ENCODE measurements at places on chromosomes 16 and 17.
A peak's percentile ranks its signal among the peaks of the same experiment; 100 is the strongest.

DNA sequence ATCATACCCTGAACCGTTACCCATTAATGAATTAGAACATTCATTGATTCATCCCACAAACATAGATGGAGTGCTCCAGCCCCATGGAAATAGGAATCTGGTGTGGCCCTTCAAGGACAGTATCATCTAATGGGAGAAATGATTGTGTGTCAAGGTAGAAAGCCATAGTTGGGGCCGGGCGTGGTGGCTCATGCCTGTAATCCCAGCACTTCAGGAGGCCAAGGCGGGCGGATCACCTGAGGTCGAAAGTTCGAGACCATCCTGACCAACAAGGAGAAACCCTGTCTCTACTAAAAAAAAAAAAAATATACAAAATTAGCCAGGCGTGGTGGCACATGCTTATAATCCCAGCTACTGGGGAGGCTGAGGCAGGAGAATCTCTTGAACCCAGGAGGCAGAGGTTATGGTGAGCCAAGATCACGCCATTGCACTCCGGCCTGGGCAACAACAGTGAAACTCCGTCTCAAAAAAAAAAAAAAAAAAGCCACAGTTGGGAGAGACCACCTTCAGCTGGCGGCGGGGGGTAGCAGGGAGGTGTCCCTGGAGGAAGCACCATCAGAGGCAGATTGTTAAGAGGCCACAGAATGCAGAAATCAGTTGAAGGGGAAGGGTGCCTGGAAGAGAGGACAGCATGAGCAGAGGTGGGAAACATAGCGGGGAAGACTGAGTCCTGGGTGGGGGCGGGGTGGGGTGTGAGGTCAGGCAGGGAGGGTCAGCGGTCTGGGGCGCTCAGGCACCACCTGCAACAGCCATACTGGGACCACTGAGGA lies 60.0 kb downstream of the USP22 start:
- H3K36me3 ChIP-seq = no peaks in the 10 kb centered on the region
- no peak for DNase-seq
- H3K27ac ChIP-seq = no peak overlapping the region
- H3K27me3 ChIP-seq = peaks cover 9% of the 10 kb centered on the region
- H3K4me3 ChIP-seq = no peak overlapping the region
- no peaks in the 10 kb centered on the region for H3K4me1 ChIP-seq

DNA sequence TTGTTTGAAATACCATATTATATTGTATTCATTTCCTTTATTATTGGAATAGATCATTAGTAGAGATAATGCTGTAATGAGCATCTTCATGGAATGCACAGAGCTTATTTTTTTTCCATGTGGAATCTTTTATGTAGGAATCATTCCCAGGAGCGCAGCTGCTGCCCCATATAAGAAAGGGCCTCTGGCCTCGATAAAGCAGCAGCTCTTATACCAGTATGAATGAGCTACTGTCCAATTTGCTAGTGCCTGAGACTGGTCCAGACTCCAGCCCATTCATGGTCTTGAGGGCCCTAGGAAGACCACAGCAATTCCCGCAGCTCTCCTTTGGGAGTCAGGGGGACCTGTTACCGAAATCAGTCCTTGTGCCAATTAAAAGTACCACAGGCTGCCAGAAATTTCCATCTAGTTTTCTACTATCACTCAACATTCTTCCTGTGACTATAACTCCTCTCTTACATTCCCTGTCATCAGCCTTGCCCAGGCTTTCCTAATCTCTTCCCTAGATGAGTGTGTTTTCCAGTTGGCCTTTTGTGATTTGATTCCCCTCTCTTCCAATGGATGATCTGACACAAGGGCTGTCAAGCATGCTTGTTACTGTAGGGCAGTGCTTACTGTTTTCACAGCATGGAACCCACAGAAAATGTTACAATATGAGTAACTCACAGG lies 1.9 kb downstream of the ZNF843 start:
- no peaks in the 10 kb centered on the region for H3K36me3 ChIP-seq
- H3K27ac ChIP-seq = no peak overlapping the region
- no peaks in the 10 kb centered on the region for H3K27me3 ChIP-seq
- H3K4me3 ChIP-seq = no peak overlapping the region
- peaks cover 9% of the 10 kb centered on the region for H3K4me1 ChIP-seq

GRCh38 chr17:30950669-30951399 lies 20.0 kb upstream of the RNF135 start:
- peak; percentile 86 for DNase-seq
- H3K27ac ChIP-seq = peak overlapping the region; percentile 65
- H3K4me1 ChIP-seq = peaks cover 21% of the 10 kb centered on the region
- no peaks in the 10 kb centered on the region for H3K36me3 ChIP-seq

DNA sequence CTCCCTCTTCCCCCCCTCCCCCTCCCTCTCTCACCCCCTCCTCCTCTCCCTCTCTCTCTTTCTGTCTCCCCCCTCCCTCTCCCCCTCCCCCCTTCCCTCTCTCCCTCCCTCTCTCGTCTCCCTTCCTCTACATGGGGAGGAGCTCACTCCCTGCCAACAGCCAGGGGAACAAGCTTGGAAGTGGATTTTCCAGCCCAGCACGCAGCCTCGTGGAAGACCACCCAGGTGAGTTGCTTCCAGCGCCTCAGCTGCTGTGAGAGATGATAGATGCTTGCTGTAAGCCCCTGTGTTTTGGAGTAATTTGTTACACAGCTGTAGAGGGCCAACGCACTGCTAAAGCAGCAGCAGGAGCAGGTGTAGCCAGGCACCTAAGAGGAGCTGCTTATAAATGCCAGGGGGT lies 20.8 kb downstream of the ACTG1 start:
- no peak overlapping the region for H3K4me3 ChIP-seq
- no peaks in the 10 kb centered on the region for H3K36me3 ChIP-seq
- no peaks in the 10 kb centered on the region for H3K27me3 ChIP-seq
- H3K4me1 ChIP-seq = peaks cover 11% of the 10 kb centered on the region
- no peak for DNase-seq

GRCh38 chr17:2721603-2722002 lies 10.0 kb upstream of the CLUH start:
- no peak overlapping the region for H3K27ac ChIP-seq
- H3K4me3 ChIP-seq = no peak overlapping the region
- DNase-seq = no peak
- no peaks in the 10 kb centered on the region for H3K4me1 ChIP-seq

GRCh38 chr17:17200831-17201230 lies 5.3 kb downstream of the PLD6 start:
- no peaks in the 10 kb centered on the region for H3K36me3 ChIP-seq
- DNase-seq = no peak
- no peak overlapping the region for H3K27ac ChIP-seq
- H3K4me3 ChIP-seq = no peak overlapping the region
- peaks cover 36% of the 10 kb centered on the region for H3K4me1 ChIP-seq
- H3K27me3 ChIP-seq = no peaks in the 10 kb centered on the region

DNA sequence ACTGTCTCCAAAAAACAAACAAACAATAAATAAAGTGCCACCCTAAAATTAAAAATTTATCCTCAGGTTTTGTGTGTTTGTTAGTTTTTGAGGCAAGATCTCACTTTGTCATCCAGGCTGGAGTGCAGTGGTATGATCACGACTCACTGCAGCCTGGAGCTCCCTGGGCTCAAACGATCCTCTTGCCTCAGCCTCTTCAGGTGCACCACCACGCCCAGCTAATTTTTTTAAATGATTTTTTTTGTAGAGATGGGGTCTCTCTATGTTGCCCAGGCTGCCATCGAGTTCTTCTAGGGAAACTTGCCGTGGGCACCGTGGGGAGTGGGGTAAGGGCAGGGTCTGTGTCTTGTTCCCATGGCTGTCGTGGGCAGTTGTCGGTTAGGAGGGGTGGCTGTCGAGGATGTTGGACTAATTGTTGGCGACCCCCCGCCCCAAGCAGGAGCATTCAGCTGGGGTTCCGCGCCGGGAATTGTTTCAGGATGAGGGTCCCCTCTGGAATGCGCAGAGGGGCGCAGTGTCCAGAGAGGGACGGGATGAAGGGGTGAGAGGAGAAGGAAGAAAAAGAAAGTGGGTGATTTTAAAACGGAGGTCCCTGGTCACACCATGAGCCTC lies 1.1 kb upstream of the RNF213 start:
- peak overlapping the region; percentile 96 for H3K27ac ChIP-seq
- H3K36me3 ChIP-seq = no peaks in the 10 kb centered on the region
- DNase-seq = no peak
- no peaks in the 10 kb centered on the region for H3K27me3 ChIP-seq

GRCh38 chr17:35373984-35374765 lies 754 bp upstream of the SLFN11 start:
- no peaks in the 10 kb centered on the region for H3K36me3 ChIP-seq
- H3K27ac ChIP-seq = peak overlapping the region; percentile 84
- H3K4me1 ChIP-seq = peaks cover 24% of the 10 kb centered on the region
- peak overlapping the region; percentile 5 for H3K4me3 ChIP-seq
- peak; percentile 51 for DNase-seq

DNA sequence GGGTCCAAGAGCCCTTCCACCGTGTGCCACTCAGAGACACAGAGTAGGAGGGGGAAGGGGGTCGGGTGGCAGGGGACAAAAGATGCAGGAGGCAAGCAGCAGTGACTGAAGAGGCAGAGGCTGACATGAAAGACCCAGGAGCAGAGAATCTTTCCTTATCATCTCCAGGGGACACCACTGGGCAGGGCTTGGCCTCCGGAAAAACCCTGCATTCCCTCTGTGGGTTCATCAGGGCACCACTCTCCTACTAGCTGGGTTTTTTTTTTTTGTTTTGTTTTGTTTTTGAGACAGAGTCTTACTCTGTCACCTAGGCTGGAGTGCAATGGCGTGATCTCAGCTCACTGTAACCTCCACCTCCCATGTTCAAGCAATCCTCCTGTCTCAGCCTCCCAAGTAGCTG lies 2.1 kb upstream of the STX4 start:
- no peak for DNase-seq
- H3K4me3 ChIP-seq = no peak overlapping the region
- H3K4me1 ChIP-seq = peaks cover 8% of the 10 kb centered on the region
- H3K27me3 ChIP-seq = no peaks in the 10 kb centered on the region

DNA sequence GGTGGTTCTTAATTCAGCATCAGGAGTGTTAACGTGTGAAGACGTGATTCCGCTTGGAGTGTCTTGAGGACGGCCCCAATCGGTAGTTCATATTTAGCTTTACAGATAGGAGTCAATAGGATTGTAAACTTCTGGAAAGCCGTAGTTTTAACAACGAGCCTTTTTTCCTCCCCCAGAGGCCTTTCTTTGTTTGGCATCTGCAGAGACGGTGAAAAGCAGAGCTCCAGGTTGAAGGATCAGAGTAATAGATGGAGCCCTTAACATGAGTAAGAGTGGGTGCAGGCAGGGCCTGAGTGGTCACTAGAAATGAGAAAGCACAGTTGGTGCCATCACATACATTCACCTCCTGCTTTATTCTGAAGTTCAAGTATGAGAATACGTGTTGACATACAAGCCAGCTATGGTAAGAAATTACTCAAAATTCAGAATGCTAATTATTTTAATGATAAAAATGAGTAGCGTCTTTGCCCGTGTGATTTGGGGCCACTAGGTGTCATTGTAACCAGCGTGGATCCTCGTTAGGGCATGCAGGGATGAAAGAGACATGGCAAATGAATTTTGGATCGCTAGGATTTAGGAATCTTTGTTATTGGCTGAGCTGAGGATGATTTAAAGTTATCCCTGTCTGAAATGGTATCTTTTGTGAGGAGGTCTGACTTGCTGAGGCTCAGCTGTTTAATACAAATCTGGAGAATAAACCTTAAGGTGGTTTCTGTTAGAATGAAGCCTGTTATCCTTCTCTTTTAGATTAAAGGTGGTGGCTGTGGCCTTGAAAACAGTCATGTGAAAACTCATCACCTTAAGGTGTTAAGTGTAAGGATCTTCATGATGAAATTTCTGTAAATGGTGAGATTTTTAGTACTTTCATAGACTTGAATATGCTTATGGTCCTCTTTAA lies 18.6 kb downstream of the PRCD start:
- H3K36me3 ChIP-seq = no peaks in the 10 kb centered on the region
- peak overlapping the region; percentile 89 for H3K27ac ChIP-seq
- no peak for DNase-seq
- no peaks in the 10 kb centered on the region for H3K27me3 ChIP-seq

GRCh38 chr16:29986931-29987330 lies 8.5 kb downstream of the HIRIP3 start:
- H3K4me1 ChIP-seq = no peaks in the 10 kb centered on the region
- H3K27ac ChIP-seq = no peak overlapping the region
- no peaks in the 10 kb centered on the region for H3K27me3 ChIP-seq
- H3K36me3 ChIP-seq = no peaks in the 10 kb centered on the region

GRCh38 chr16:87561200-87562105 lies 40.9 kb upstream of the JPH3 start:
- no peak overlapping the region for H3K27ac ChIP-seq
- H3K4me3 ChIP-seq = no peak overlapping the region
- no peaks in the 10 kb centered on the region for H3K36me3 ChIP-seq
- H3K27me3 ChIP-seq = no peaks in the 10 kb centered on the region
- peaks cover 10% of the 10 kb centered on the region for H3K4me1 ChIP-seq

- H3K27ac ChIP-seq = no peak overlapping the region
- H3K36me3 ChIP-seq = no peaks in the 10 kb centered on the region
- no peak overlapping the region for H3K4me3 ChIP-seq
- no peaks in the 10 kb centered on the region for H3K27me3 ChIP-seq
- no peak for DNase-seq
- H3K4me1 ChIP-seq = no peaks in the 10 kb centered on the region
Measured at GRCh38 chr17:82143333-82143732, 45.3 kb upstream of the FASN start.

DNA sequence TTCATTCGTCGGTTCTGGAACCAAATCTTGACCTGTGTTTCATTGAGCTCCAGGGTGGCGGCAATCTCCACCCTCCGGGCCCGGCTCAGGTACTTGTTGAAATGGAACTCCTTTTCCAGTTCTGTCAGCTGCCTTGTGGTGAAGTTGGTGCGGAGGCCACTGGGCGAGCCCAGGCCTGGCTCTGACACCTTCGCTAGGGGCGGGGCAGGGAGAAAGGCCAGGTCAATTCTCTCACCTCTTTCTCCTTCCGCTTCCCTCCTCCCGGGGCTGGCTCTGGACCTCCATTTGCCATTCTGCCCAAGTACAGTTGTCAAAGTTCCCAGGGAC lies 1.2 kb downstream of the HOXB1 start:
- H3K36me3 ChIP-seq = no peaks in the 10 kb centered on the region
- no peak overlapping the region for H3K4me3 ChIP-seq
- H3K4me1 ChIP-seq = no peaks in the 10 kb centered on the region
- H3K27me3 ChIP-seq = no peaks in the 10 kb centered on the region
- DNase-seq = no peak
- H3K27ac ChIP-seq = no peak overlapping the region

- peaks cover 26% of the 10 kb centered on the region for H3K4me1 ChIP-seq
- no peak for DNase-seq
- H3K4me3 ChIP-seq = no peak overlapping the region
- no peaks in the 10 kb centered on the region for H3K27me3 ChIP-seq
- peak overlapping the region; percentile 61 for H3K27ac ChIP-seq
Measured at GRCh38 chr17:80064696-80065095, 28.3 kb downstream of the CCDC40 start.
